Temporal lobe (tissue), 4 donors: ENCODE measurements at places on chromosomes 2 and 18. TPM values are rescaled to one million over a fixed set of nuclear protein-coding genes. Genes with fewer than 3 reads are reported as not detected.

GPR155 gene
- total RNA-seq: 15.2 TPM

SLC4A1AP gene
- total RNA-seq: 26.3 TPM

CYBRD1 gene
- 8.9 TPM for total RNA-seq

LCT gene
- not detected for total RNA-seq

SLC38A11 gene
- total RNA-seq: 1.7 TPM

FTCDNL1 gene
- 5.4 TPM for total RNA-seq

SPATA3 gene
- not detected for total RNA-seq

EML6 gene
- total RNA-seq: 3.4 TPM

ADD2 gene
- total RNA-seq: 385 TPM

SPHKAP gene
- total RNA-seq: 37.4 TPM

GNLY gene
- total RNA-seq: not detected

DLX1 gene
- total RNA-seq: 20.2 TPM

IFT172 gene
- total RNA-seq: 24.8 TPM

POTEE gene
- not detected for total RNA-seq

UGT1A10 gene
- total RNA-seq: not detected

PTCD3 gene
- total RNA-seq: 80.2 TPM

INHBB gene
- total RNA-seq: 4.9 TPM

SLC66A2 gene
- total RNA-seq: 19.7 TPM

GALNT3 gene
- 3.0 TPM for total RNA-seq

COL4A4 gene
- total RNA-seq: 0.74 TPM

C1QL2 gene
- 4.4 TPM for total RNA-seq

PCARE gene
- under 0.01 TPM for total RNA-seq

ARHGAP15 gene
- 19.9 TPM for total RNA-seq

AGXT gene
- not detected for total RNA-seq

SPP2 gene
- not detected for total RNA-seq

DIPK1C gene
- total RNA-seq: 5.2 TPM
